ENCODE measurements at places on chromosomes 7 and 10.

DNA sequence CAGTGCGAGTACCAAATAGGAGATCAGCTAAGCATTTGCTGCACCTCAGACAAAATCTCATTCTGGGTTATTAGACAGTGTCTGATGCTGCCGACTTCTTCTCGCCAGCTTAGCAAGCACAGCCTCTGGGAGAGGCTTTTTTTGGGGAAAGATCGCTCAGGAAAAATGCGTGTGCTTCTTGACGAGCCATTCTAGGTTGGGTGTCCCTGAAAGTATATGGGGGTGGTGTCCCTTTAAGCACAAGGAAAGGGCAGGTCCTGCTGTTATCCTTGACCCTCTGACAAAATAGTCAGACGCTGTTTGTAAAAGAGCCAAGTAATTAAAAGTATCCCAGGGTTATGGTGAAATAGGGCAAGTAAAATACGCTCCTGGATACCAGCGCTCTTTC, 540.1 kb upstream of the FZD8 start:
- DNase-seq = no peak

DNA sequence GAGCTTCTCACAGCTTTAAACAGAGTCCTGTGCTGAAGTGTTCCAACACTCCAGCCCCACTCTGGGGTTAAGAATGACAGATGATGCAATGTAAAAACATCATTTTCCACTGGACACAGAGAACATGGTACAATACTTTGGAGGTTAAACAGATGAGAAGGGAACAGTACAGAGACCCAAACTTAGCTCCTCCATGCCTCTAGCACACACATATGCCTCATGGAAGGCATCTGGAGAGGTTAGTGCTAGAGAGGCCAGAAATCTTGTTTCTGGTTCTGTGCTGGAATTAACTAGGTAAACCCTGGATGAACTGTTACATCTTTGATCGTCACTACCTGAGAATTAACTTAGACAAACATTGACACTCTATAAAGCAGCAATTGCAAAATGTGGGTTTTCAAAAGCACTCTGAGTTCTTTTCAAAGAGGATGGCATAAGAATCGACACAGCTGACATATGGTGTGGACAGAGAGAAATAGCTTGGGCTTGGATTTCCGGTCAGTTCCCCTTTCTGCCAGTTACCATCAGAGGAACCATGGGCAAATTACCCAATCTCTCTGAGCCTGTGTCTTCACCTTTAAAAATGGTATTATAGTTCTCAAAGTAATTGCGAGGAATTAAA, 81.9 kb downstream of the KCNMA1 start:
- no peak for DNase-seq

- DNase-seq = no peak
These were observed 65.8 kb upstream of the CACUL1 start for GRCh38 chr10:118820326-118821116.

DNA sequence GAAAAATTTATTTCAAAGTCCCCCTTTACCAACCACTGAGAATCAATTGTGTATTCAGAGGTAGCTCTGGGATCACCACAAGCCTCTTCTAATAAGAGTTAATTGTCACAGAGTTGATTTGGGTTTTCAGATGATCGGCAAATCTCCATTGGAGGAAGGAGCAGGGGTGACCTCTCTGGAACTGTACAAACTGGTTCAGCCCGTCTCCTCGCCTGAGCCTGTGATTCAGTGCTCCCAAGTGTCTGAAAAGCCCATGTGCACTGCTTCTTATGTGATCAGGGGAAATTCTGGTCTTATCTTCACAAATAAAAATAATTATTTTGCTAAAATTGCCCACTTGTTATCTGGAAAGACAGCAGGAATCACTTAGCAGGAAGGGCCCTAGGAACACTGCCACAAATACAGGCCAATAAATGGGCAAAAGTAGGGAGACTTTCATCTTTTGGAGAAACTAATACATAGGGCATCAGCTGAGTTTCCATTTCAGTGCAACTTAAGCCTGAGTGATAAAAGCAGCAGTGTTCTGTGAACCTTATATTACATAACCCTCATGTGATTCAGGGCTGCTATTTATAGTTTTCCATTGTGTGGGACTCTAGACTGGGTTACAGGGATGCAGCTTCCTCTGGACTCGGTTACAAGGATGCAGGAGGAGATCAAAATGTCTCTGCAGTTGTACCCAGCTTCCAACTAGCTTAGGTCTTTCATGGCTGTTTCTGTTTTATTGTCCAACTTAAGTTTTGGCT, 32.3 kb downstream of the CDK1 start:
- DNase-seq = no peak

- no peak for DNase-seq
These were observed 919.2 kb downstream of the LRMDA start for GRCh38 chr10:76350583-76350982.

All from activated T-helper 1 cell treated with Interleukin-2 at 50 U/mL for 16 hours (primary cell).